ENCODE measurements at places on chromosomes 16 and 17.

DNA sequence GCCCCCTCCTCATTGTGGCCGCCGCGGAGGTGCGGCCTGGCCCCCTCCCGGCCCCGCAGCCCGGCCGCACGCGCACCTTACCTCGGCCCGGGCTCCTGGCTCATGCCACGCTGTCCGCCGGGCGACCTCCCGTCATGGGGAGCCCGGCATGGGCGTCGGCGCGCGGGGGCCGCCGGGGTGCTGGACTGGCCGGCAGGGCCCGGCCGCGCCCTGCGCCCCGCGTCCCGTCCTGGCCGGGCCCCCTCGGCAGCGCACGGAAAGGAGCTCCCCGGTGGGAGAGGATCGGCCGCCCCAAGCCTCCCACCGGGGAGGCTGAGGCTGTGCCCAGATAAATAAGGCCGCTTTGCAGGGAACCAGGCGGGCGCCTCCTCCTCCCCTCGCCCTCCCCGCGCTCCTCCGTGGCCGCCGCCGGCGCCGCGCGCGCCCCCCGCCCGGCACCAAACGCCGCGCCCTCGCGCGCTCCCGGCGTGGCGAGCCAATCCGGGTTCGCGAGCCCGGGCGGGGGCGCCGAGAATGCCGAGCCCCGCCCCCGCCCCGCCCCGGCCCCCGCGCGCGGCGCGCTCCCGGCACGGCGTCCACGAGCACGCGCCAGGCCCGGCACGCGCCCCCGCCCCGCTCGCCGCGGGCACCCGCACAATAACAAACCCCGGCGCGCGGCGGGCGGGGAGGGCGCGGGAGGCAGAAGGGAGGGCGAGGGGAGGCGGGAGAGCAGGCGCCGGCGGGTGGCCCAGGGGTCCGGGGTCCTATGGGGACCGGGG, at the start of gene FBXL16:
TSS of gene FBXL16 (minus strand) at position 371 of the 758 bp plus-strand sequence. CDS start 8,396 bp downstream, outside the sequence.
- DNase-seq = no peak

GRCh38 chr16:2284001-2284770, 16.3 kb upstream of the RNPS1 start:
- no peak for DNase-seq

GRCh38 chr17:42284024-42284369, 4.3 kb upstream of the STAT5A start:
- DNase-seq = no peak

DNA sequence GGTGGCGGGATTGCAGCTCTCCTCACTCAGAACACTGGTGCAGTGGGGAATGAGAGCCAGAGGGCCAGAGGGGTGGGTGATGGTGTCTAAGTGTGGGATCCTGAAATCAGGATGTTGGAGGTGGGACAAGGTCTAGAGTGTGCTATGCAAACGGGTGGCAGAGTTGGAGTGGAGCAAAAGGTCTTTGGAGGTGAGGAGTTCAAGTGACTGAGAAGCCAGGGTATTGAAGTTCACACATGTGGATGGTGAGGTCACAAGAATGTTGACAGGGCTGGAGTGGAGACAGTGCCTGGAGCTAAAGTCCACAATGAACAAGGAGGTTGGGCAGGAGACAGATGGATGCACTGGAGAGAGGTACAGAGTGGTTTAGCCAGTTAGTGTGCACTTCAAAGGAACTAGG, 38.3 kb upstream of the MAP3K14 start:
- DNase-seq = no peak

DNA sequence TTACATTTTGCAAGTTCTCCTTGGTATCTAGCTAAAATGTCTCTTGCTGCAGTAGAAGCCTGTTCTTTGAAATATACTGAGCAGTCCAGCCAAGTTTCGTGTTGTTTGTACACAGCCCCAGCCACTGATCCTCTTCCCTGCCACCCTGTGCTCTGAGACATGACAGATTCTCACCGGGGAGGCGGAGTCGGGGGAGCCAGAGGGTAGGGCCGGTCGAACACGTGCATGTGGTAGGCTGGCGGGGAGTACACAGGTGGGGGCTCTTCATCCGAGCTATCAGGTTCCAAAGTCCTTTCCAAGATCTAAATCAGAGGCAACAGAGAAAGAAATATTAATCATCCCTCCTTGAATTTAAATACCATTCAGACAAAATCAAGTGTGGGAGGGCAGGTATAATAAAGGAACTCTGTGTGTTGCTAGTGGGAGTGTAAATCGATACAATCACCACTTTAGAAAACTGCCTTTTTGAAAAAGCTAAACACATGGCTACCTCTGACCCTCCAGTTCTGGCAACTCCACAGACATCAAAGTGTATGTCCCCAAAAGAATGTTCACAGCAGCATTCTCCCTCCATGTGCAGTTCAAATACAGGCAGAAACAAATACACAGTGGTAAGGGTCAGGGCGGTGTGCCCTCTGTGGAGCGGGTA, 29.7 kb upstream of the MRPS23 start:
- no peak for DNase-seq

DNA sequence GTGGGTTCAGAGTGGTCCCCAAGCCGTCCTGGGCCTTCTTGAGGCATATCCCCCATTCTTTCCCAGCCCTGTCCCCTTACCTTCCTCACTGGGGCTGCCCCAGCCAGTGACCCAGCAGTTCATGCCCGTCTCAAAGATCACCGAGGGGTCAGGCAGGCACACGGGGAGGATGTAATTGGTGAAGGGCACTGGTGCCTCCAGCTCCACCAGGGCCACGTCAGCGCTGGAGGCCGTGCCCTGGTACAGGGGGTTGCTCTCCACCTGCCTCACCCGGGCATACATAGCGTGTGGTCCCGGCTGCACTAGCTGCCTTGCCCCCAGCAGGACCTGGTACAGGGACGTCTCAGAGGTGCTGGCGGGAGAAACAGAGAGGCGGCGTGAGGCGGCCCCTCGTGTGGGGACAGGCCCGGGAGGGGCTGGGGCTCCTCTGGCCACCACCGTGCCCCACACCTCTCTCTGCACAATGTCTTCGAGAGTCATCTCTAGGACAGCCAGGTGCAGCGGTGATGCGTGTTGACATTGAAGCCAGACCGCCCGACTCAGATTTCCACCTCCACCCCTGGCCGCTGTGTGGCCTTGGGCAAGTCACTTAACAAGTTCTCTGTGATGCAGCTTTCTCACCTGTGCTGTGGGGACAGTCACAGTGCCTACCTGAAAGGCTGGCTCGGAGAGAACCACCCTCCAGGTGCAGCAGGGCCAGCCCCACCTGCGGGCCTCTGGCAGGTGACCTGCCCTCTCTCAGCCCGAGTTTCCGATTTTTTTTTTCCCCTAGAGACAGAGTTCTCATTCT, 5.8 kb downstream of the PRSS27 start:
- DNase-seq = no peak

- peak; percentile 12 for DNase-seq
These were observed 170.1 kb upstream of the CDH13 start for GRCh38 chr16:82456683-82457082.

GRCh38 chr17:8673612-8674011, 43.1 kb upstream of the MYH10 start:
- no peak for DNase-seq

DNA sequence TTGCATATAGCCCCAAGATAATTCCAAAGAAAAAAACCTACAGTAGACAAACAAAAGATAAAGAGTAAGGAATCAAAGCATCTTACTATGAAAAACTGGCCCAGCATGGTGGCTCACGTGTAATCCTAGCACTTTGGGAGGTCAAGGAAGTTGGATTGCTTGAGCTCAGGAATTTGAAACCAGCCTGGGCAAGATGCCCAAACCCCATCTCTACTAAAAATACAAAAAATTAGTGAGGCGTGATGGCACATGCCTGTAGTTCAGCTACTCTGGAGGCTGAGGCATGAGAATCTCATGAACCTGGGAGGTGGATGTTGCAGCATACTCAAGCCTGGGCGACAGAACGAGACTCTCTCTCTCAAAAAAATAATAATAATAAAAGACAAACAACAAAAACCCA, 764.7 kb upstream of the KIF2B start:
- no peak for DNase-seq

GRCh38 chr17:7022781-7023571, at the start of gene BCL6B:
Gene BCL6B (plus strand): TSS chr17:7023050. CDS start chr17:7023672, 622 bp downstream.
- no peak for DNase-seq

DNA sequence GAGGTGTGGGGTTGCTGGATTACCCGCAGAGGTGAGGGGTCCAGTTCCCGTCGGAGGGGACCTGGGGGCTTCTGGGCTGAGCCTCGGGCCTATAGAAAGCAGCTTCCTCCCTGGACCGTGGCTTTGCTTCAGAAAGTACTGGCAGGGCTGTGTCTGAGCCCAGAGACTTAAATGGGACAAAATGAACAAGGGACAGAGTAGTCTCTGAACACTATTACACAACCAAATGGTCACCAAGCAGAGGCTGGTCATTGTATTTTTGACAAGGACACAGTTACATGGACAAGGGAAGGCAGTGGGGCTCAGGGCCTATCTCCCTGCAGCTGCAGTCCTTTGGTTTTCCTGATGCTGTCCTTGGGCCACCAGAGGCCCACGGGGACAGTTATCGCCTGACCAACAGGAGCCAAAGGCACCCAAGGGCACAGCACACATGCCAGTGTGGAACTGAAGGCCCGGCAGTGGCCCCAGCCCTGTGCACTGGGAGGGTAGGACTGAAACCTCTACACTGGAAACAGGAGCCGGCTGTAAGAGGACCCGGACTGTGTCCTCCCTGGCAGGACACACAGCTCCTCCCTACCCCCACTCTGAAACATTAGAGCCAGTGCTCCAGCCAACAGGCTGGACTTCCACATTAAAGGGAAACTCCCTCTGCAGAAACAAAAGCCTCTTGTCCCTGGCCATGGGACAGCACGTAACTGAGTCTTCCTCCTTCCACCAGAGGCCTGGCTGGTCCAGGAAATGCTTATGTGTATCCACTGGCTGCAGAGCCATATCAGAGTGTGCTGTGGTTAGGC, 26.0 kb upstream of the ERN1 start:
- DNase-seq = no peak

DNA sequence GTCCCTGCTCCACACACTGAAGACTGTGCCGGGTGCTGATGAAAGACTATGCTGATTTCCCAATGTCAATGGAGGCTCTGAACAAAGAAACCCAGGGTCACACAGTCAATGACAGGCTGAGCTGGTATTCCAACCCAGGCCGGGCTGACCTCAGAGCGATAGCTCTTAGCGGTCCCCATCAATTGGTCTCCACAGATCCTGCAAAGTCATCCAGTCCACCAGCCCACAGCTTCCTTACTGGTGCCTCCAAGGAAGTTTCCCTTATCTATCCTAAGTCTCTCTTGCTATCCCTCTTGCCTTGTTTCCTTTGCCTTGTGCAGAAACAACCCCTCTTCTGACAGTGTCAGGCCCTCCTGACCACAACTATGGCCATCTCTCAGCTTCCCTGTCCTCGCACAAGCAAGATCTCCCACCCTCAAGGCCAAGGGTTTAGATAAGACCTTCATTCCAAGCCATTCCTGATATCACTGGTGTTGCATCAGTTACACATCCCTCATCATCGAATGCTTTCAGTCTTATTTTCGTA, 52.7 kb upstream of the KSR1 start:
- no peak for DNase-seq

- no peak for DNase-seq
These were observed 20.7 kb downstream of the SLC47A1 start for GRCh38 chr17:19554393-19554792.

GRCh38 chr16:56625943-56626654, 518 bp downstream of the MT1E start:
- DNase-seq = no peak

GRCh38 chr16:72689851-72690250, 358.1 kb downstream of the ZFHX3 start:
- no peak for DNase-seq

GRCh38 chr16:2223942-2224486, 623 bp downstream of the E4F1 start:
- no peak for DNase-seq

DNA sequence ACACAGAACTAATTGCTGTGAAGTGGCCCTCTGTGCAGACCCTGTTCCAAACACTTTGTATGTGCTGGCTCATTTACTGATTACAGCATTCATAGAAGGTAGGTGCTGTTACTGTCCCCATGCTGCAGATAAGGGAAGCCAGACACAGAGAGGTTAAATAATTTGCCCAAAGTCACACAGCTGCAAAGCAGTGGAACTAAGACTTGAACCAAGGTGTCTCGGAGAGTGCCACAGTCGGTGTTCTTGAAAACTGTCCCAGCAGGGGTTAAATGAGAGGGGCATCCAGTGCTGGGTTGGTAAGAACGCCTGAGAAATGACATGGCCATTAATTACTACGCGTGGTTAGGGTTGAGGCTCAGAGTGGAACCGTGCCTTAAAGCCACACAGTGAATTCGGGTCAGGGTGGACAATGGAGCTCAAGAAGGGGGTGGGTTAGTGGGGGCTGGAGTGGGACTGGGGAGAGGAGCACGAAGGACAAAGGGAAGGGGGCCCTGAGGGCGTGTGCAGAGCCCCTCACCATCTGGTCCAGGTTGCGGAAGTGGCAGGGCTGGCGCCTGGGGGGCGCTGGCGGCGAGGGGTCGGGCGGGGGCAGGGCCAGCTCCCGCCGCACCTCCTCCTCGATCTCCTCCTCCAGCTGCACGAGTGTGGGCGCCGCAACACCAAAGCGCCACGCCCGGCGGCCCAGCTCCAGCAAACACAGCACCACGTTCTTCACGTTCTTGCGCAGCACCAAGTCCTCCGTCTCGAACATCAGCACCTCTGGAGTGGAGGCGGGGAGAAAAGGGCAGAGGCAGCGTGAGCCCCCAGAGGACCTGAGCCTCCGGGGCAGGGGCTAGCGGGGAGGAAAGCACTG, 3.3 kb downstream of the GAS2L2 start:
- DNase-seq = no peak

DNA sequence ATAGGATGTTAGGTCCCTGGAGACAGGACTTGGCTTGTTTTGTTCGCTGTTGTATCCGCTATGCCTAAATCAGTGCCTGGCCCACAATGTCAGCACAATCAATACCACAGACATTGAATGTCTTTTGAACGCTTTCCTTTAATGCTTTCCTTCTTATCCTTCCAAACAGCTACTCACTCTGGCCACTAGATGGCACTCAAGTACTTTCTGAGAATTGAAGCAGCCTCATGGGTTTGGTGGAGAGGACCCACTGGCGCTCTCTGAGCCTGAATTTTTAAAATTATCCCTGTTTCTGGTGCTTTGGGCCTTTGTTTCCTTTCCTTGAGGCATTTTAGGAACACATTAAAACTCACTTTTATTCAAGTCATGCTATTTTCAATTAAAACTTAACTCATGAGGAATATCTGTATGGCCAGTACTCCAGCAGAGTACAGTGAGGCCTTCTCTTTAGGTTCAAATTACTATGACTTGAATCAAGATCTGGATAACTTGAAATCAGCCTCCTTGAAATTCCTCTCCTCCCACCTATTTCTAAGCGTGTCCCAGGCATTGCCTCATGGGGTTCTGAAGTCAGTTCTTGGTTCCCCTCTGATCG, 3.2 kb upstream of the NLRP1 start:
- peak; percentile 46 for DNase-seq

GRCh38 chr16:85459529-85460251, 153.4 kb upstream of the GSE1 start:
- no peak for DNase-seq

GRCh38 chr17:8480011-8480976, 44.6 kb downstream of the NDEL1 start:
- no peak for DNase-seq

DNA sequence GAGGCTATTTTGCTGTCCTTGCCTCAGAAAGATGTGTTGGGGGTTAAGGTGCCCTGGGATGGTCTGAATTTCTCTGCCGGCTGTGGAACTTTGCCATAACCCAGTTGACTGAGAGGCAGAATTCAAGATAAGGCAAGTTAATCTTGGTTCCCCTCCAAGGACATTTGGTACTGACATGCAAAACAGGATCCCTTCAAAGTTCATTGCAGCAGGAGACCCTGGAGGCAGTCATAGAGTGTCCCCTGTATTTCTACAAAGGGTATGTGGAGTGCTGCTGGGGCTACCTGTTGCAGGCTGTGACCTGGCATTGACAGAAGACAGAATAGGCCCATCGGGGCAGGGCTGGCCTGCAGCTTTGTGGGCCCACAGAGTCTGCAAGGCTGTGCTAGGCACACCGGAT, 135.6 kb upstream of the IRX3 start:
- no peak for DNase-seq

All from SHP77 treated with DMSO at 0.1 percent for 48 hours (cell line).